ENCODE measurements at places on chromosomes 5 and 9.

DNA sequence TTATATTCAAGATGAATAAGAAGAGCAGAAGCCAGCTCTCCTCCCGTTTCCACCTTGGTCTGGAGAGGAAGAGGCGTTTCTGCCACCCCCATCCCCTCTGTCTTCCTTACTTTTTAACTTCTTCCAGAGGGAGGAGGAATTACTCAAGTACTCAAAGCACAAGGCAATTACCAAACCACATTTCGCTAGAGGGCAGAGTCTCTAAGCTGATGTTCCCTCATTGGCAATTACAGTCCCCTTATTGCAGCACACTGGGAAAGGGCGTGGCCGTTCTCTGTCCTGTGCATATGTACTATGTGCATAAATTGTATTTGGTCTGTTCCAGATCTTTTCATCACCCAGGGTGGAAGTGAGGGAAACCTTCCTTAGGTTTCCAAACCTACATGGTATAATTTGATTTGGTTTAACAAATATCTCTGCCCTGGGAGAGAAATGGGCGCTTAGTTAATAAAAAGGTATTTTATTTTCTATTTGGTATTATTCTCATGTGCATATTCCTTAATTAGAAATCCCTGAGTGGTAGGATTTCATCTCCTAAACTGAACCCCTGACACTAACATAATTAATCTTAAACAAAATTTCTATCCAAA, 29.8 kb upstream of the ALDOB start:
- peak; percentile 85 for DNase-seq

GRCh38 chr5:53357439-53357838, 123.0 kb upstream of the FST start:
- DNase-seq: no peak

GRCh38 chr5:141319202-141319601, 1.4 kb downstream of the TAF7 start:
- DNase-seq: no peak

DNA sequence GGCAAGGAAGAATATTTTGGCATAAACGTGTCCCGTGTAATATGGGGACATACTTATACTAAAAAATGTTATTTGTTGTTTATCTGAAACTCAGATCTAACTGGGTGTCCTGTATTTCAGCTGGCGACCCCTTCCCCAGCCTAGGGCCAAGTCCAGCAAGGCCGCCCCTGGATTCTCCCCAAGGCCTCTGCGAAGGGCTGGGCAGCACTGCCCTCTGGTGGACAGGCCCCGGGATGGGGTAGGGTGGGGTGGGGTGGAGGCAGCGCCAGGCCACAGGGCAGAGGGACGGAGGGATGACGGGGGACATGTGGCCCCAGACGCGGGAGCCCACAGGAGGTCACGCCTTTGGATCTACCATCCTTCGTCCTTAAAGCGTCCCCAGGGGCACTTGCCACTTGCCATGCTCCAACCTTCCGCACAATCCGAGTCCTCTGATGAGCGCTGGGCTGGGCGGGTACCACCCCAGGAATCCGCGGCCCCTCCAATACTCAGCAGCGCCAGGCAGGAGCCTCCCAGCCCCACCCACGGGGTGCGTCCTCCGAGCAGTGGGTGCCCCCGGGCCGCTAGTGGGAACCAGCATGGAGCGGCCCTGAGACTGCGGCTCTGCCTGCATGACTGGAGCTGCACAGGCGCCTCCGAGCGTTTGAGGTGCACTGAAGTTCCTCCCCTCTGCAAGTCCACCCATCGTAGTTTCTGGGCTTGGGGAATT, 7.1 kb upstream of the AGPAT2 start:
- peak; percentile 38 for DNase-seq

- DNase-seq: no peak
Measured at GRCh38 chr5:147551677-147552076, 41.8 kb upstream of the DPYSL3 start.

DNA sequence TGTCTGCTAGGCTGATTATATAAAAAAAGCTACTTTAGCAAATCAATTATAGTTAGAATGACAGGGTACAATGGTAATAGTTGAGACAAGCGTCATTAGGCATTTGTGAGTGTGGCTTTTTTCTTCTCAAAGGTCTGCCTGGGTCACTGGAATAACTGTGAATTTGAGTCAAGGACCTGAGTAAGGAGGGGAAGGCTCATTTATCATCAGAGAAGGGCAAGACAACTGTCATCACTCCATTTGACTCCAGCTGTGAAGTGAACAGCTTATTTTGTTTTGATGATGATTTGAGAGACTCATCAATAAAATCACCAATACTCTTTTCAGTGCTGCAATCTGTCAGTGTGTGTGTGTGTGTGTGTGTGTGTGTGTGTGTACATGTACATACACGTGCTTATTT, 118.6 kb downstream of the MAT2B start:
- no peak for DNase-seq

DNA sequence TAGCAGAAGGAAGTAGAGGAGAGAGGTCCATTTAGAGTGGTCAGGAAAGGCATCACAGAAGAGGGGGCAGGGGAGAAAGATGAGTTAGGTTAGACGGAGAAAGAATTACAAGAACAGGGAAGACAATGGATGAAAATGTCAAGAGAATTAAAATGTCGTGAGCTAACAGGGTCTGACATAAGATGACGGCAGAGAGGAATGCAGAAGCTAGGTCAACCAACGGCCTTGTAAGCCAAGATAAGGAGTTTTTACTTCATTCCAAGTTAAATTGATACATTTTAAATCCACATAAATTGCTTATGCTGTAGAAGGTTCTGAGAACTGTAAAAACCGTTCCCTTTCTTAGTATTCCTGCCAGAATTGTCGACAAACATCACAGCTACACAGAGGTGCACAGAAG, 896.9 kb upstream of the DMAC1 start:
- DNase-seq: no peak

DNA sequence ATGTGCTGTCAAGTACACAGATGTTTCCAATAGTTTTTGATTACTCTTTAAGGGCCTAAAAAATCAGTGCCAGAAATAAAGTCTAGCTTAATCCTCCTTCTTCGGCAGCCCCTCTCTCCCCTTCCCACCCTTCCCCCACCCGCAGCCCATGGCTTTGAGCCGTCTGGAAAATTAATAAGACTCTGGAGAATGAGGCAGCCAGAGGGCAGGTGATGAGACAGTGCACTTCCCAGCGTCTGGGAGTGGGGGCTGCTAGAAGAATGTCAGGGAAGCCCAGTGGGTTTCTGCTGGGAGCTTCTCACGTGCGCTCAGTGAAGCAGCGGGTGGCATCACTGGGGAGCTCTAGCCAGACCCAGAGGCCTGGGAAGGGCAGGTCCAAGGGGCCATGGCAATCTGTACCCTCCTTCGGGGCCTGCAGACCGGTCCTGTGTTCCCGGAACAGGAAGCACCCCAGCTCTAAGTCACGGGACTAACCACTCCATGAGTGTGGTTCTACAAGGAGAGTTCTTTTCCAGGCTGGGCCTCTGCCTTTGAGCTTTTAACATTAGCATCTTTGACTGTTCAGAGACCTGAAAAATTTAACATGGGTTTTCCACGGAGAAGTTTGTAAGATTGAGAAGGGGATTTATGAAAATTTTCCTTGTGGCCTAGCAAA, 164.8 kb upstream of the OTULINL start:
- no peak for DNase-seq

DNA sequence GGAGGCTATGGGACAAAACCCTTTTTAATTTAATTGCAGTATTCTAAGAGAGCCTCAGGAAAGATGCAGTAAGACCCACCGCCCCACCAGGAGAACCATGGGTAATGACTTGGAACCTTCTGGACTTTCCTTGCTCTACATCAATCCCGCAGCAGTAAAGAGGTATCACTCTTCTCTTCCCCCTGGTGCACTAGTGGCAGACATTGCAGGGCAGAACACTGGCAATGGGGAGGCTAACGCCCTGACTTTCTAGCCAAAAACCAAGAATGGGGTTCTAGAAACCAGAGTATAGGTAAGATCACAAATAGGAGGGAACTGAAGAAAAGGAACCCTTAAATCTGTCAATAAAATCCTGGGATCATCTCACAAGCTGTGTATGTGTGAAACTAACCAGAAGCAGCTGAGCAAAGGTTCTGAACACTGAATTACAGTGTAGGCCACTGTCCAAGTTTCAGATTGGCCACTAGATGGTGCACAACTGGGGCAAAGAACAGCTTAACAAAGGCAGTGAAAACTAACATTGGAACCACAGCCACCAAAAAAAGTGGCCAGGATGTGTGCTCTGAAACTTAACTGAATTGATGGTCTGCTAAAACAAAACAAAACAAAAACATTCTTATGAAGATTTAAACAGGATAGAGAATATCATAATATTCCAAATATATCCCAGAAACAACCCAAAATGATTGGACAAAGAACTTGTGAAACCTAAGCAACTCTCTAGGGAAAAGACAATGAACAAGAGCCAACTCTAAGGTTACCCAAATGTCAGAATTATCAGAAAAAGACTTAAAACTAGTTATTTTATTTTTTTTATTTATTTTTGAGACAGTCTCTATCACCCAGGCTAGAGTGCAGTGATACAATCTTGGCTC, 6.6 kb upstream of the FAM151B start:
- DNase-seq: peak; percentile 58

DNA sequence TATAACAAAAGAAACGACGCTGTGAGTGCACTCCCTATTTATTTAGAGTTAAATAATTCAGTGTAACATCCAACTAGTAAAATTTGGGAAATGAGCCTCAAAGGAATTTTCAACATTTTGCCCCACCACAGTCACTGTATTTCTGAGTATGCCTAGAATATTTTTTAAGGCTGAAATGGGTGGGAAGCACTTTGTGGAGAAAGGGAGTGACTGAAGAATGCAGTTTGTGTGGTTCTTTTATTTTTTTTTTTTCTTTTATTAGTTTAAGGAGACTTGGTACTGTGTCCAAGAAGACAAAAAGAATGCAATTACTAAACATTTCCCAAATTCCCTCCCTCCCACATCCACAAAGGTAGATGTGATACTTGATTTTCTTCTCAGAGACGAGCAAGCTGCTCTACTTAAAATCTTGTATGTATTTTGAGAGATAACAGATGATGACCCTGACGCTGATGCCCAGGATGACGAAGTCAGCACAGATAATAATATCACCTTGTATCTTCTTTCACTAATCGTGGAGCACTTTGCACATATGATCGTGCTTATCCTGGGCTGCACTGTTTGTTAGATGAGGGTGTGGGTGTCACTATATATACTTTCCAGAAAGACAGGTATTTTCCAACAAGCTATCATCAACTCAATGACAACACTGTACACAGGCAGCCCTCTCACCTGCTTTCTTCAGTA, 586.3 kb downstream of the RAB3C start:
- DNase-seq: no peak

- no peak for DNase-seq
Measured at GRCh38 chr9:12463641-12464040, 229.5 kb upstream of the TYRP1 start.

- no peak for DNase-seq
Measured at GRCh38 chr9:114624677-114625076, 13.6 kb downstream of the TMEM268 start.

- DNase-seq: no peak
Measured at GRCh38 chr5:40577718-40578117, 102.0 kb upstream of the PTGER4 start.

DNA sequence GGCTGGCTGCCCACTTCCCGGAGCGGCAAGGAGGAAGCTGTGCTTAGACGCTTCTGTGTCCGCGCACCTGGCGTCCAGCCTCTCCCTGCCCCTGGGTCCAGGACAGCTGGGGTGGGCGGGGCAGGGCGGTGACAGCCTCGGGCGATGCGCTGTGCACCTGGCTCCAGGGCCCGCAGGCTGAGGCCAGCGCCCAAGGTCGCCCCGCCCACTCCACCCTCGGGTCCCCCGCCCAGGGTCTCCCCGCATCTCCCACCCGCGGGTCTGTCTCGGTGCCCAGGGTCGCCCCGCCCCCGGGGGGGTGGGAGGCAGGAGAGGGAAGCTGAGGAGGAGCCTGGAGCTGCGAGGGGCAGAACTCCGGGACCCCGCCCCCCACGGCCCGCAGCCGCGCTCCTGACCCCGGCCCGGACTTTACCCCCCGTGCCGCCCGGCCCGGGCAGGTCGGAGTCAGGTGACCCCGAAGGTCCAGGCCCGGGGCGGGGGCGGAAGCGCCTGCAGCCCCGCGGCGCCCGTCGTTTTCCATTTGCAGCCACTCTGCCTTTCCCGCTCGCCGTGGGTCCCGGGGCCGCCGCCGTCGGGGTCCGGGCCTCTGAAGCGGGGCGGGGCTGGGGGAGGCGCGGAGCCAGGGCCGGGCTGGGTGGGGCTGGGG, at the start of gene ENTPD8:
TSS of gene ENTPD8 (minus strand) at position 69 of the 646 bp plus-strand sequence. CDS start 3,072 bp downstream, outside the sequence.
- peak; percentile 40 for DNase-seq

GRCh38 chr9:133978226-133978898, 13.8 kb downstream of the VAV2 start:
- no peak for DNase-seq

DNA sequence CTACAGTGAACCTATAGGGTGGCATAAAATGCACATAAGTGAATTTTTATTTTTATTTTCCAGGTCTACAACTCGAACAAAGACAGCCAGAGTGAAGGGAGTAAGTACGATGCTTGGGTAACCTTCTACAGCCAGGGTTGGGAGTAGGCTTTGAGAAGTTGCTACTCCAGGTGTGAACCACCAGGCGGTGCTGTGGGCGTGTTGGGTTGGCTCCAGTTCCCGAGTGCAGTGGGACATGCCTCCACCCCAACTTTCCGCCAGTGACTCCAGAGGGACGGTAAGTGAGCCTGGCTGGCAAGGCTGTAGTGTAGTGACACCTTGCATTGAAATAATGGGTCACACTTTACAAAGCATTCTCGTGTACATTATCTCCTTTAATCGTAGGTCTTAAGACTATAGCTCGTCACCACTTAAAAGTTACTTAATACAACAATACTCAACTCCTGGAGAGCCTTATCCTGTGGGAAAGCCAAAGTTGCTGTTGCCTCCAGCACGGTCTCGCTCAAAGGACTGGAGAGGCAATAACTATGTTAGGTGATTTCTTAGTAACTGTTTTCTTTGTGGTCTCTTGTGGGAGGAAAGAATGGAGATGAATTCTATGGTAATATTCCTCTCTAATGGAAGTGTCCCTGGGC, 244.0 kb downstream of the ARHGAP26 start:
- no peak for DNase-seq

DNA sequence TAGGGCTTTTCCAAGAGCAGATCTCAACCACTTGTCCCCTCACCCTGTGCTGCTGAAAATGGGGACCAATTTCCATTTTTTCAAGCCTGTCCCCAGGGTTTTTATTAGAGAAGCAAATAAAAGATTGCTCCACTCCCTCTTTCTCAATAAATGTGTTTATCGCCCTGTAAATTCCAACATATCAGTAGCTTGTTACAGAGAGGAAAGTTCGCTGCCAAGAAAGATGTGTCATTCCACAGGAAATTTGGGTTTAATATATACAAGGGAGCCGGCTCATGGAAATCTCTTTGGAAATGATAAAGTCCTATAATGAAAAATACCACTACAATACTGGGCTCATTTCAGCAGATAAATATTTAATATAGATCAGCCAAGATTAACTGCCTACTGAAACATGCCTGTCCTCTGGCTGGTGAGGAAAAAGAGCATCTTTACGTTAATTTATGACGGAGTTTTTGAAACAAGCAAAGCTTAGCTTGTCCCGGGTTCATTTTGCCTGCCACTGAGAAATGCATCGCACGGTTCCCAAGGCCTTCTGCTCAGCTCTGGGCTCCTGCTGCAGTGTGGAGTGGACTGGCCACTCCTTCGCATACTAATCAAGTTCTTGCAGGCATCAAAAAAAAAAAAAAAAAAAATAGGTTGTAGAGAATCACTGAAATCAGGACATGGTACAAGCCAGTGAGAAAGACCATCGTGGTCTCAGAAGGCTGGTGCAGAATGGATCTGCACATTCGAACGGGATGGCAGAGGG, 84.5 kb downstream of the BRINP1 start:
- DNase-seq: peak; percentile 8
